ENCODE measurements at places on chromosomes 13 and 19.

DNA sequence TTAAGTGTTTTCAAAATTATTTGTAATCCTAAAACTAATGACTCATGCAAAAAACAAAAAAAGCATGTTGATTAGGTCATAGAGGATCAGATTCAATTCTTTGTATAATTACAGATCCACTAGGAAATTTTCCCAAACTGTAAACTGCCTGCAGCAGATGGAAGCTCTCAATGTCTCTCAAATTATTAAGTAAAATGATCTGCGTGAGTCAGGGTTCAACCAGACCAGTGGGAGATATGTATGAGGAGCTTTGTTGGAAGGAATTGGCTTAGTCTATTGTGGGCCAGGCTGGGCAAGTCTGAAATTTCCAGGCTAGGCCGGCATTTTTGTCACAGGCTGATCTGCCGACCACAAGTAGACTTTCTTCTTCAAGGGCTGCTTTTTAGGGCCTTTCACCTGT lies 14.4 kb upstream of the SACS start:
- no peak for DNase-seq

GRCh38 chr19:54460230-54461005 lies 3.2 kb downstream of the LENG9 start:
- DNase-seq: no peak

DNA sequence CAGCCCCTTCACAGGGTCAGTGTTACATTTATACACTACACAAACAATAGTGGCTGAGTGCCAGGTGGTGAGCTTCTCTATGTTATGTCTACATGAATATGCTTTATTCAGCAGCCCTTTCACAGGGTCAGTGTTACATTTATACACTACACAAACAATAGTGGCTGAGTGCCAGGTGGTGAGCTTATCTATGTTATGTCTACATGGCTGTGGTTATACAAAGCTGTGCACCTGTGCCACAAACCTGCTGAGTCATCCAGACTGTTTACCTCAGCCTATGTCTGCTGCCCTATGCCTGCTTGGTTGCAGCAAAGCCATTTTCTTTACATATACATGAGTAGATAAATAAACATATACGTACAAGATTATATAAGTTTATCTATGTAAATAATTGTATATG lies 76.5 kb downstream of the ZNF726 start:
- no peak for DNase-seq

DNA sequence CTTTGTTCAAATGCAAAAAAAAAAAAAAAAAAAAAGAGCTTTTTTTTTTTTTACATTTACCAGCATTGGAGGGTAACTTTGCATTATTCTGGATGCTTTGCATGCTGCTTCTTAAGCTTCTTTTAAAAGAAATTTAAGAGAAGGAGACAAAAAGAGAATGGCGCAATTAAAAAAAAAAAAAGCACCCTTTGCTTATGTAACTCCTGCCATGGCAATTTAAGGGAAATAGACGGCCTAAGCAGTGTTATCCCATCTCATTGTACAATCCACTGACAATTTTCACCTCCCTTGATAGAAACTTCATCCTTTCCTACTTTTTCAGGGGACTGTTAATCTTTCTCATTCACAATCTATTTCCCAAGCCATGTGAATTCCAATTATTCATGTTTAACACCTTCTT lies 129.8 kb downstream of the KCTD12 start:
- DNase-seq: no peak

GRCh38 chr13:50094615-50095293 lies 79.5 kb downstream of the KCNRG start:
- DNase-seq: no peak

GRCh38 chr13:99873141-99873540 lies 98.4 kb downstream of the ZIC5 start:
- no peak for DNase-seq

DNA sequence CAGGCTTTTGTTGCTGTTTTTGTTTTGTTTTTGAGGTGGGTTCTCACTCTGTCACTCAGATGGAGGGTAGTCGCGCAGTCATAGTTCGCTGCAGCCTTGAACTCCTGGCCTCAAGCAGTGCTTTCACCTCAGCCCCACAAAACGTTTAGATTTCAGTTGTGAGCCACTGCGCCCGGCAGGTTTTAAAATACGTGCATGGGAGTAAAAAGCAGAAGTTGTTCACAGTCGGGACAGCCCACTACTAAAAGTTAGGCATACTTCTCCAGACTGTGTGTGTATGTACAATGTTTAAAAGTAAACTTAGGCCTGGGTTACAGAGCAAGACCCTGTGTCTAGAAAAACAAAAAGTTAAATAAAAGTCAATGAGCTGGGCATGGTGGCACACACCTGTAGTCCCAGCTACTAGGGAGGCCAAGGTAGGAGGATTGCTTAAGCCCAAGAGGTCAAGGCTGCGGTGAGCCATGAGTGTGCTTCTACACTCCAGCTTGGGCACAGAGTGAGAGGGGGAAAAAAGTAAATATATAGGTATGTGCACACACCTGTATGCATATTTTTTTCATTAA lies 6.1 kb downstream of the SAFB start:
- DNase-seq: no peak

DNA sequence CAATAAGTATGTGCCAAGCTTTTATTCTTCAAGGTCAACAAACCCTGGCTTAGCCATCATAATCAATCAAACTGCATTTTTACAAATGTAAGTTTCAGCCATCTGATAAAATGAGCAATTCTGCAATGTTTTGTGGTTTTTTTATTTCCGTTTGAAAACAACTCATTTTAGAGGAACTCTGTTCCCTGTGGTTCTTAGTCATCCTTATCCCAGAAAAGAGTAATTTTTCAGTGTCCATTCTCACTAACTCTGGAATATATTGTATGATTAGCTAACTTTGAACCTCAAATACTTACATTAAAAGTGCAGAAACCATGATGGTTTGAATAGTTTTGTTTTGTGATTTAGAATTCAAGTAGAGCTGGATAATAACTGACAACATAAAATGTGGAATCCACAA lies 87.6 kb downstream of the IRS2 start:
- DNase-seq: peak; percentile 38

DNA sequence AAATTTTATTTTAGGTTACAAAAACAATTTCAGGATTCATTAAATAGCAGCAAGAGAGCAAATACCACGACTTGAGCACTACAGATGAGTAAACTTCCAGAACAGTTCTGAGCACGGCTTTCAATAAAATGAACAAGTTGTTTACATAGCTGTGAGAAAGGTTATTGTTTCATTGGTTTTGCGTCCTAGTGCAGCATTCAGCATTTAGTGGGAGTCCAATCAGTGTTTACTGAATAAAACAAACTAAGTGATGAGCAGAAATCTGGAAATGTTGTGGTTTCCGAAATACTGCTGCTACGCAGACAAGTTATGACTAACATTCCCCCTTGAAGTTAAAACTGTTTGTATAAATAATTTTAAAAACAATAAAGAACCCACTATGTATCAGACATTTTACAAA lies 251.5 kb upstream of the STARD13 start:
- DNase-seq: no peak

GRCh38 chr19:13033819-13034611 lies 38.7 kb downstream of the NFIX start:
- no peak for DNase-seq

GRCh38 chr13:82010780-82011179 lies 1669.9 kb upstream of the SPRY2 start:
- DNase-seq: no peak

GRCh38 chr13:33913829-33914228 lies 95.9 kb downstream of the RFC3 start:
- DNase-seq: no peak

DNA sequence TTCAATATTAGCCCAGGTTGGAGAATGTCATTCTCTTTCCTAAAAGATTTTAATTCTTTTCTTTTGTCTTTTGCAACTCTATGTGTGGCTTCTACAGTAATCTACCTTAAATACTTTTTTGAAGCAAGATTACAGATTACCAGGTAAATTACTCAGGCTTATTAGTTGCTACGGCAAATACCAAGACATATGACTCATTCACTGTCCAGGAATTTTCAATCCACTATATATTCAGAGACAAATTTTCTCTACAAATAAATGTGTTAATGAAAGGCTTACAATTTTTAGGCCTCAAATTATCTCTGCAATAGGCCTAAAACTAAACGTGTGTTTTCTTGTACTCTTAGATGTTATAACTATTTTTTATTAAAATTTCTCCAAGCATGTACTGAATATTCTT lies 631.3 kb downstream of the DIAPH3 start:
- no peak for DNase-seq

- DNase-seq: no peak
Observed at GRCh38 chr13:67726979-67727378, 496.8 kb upstream of the PCDH9 start.

DNA sequence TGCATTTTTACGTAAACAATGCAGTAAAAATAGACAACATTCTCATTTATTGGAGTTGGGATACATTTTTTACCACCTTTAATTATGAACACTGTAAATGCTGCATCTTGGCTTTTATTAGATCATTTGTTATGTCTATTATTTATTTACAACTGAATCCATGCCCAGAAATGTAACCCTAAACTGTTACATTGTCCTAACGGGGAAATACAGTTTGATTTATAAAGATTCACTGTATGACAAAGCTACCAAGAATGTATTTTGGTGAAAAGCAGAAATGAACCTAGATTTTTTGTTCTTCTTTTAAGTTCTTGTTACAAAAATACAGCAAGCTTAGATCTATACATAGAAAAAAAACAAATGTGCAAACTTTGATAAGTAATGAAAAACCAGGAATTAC lies 1.1 kb downstream of the METTL21C start:
- DNase-seq: no peak

GRCh38 chr19:12721656-12722565 lies 1.8 kb downstream of the TNPO2 start:
- no peak for DNase-seq

DNA sequence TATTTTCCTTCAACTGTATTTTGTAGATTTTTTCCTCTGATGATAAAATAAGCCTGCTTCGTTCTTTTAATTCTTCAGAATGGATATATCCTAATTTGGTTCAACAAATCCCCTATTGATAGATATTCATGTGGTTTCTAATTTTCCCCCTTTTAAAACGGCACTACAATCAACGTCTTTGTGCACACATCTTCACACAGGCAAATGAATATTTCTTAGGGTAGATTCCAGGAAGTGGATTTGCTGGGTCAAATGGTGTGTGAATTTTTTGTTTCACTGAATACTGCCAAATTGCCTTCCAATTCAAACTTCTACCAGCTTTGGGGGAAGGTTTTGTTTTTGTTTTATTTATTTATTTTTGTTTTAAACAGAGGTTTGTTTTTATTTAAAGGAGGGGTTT lies 287.2 kb downstream of the FOXO1 start:
- no peak for DNase-seq

- DNase-seq: no peak
Observed at GRCh38 chr13:108267347-108267746, 2.2 kb upstream of the TNFSF13B start.

- peak; percentile 66 for DNase-seq
Observed at GRCh38 chr13:98482476-98483444, 94.1 kb downstream of the STK24 start.

- no peak for DNase-seq
Observed at GRCh38 chr19:42048992-42049391, 21.0 kb downstream of the GRIK5 start.

DNA sequence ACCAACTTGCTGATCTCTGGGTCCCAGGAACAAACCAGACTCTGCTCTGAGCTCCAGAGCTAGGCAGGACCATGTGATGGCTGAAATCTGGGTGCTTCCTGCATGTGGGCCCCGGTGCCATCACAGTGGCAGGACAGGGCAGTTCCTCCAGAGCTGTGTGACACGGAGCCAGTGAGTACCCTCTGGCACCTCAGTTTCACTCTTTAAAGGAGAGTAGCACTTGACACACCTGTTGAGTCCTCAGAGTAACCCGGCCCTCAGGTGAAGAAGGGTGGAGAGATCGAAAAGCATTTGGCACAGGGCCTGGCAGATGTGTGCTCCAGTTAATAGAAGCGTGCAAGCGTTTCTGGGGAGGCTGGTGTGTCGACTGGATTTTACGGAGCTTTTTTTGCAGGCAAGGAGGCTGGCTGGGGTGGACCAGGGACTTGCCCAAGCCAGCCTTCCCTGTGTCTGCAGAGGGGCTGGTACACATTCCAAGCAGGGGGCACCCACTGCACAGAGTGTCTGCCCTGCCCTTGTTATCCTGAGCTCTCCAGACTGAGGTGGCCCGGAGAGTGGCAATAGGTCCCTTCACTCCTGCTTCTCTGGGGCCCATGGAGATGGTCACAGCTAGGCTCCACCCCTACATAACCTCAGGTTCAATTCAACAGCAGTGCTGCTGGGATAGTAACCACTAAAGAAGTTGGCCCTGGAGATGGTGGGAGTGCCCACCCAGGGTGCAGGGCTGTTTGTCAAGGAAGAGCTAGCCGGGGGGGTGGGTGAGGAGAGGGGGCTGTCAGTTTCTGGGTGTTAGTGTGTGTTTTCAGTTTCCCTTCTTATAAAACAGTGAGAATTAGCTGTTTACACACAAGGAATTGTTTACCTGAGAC lies 8.3 kb downstream of the RPS19 start:
- no peak for DNase-seq

DNA sequence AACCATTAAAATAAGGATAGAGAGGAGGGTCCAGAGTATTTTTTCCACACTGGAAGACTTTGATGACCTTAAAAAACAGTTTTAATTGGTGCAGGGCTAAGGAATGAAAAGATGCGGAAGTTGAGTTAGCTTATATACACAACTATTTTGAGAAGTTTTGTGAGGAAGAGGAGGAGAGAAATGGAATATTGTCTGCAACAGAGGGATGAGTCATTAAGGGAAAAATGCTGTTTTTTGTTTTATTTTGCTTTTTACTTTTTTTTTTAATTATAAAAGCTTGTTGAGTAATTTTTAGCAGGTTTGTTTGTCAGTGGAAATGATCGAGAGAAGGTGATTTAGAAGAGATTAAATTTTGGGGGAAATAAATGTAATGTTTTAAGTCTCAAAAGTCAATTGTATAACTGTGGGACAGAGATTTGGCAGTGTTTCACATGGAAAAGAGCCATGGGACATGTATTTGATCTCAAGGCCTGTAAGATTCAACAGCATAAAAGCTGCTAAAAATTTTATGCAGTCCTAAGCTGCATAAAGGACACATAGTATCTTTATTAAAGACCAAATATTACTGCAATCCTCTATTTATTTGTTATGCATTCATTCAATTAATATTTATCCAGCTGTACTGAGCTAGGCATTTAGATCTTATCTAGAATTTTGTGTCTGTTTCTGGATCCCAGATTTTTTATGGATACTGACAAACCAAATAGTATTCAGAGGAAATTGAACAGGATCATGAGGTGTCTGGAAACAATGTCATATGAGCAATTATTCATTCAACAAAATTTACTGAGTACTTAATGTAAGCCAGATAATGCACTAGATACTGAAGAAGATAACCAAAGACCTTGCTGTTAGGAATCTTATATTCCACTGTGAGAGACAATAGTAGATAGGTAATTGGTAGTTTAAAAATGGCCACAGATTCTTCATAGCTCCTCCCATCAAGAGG lies 72.7 kb downstream of the DNAJC15 start:
- DNase-seq: no peak

All from GM04504 (cell line).